Amygdala (tissue), 56 donors: ENCODE measurements at places on chromosomes 6 and 20.

GRCh38 chr20:44649126-44649525 is 2.4 kb downstream of the ADA start:
- no peak for DNase-seq

- no peak for DNase-seq
Measured at GRCh38 chr20:15895126-15895525, 678.1 kb downstream of the KIF16B start.

- DNase-seq, result no peak
Measured at GRCh38 chr6:6723921-6724538, 135.5 kb downstream of the LY86 start.

DNA sequence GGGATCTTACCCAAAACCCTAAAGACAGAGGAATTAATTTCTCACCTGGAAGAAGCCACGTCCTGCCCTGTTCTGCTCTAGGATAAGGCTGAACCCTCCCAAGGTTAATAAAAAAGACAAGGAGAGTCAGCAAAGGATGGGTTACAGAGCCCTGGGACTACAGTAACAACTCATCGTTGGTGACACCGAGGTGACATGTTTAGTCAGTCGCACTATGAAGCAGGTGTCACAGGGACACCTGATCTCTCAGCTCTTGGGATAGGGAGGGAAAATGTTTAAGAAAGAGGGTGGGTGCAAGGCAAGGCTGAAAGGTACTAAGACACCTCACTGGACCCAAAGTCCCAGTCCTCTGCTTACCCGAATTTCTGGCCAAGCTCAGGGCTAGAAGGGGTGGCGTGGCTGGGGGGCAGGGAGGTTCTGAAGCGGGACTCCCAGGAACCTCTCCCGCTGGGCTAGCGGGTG is 562 bp downstream of the MOCS1 start:
- DNase-seq, result no peak

GRCh38 chr6:32415521-32416019 is 8.6 kb upstream of the BTNL2 start:
- DNase-seq, result no peak
